ENCODE measurements at places on chromosomes 12 and 14. TPM values are rescaled to one million over a fixed set of nuclear protein-coding genes. Genes with fewer than 3 reads are reported as not detected.
A peak's percentile ranks its signal among the peaks of the same experiment; 100 is the strongest.

- DNase-seq: no peak
These were observed 33.9 kb upstream of the TBX5 start for GRCh38 chr12:114439817-114440216.

- DNase-seq: peak; percentile 23
These were observed 27.8 kb downstream of the COQ6 start for GRCh38 chr14:73977896-73978295.

The SP1 gene
- 51.7 TPM for total RNA-seq

DNA sequence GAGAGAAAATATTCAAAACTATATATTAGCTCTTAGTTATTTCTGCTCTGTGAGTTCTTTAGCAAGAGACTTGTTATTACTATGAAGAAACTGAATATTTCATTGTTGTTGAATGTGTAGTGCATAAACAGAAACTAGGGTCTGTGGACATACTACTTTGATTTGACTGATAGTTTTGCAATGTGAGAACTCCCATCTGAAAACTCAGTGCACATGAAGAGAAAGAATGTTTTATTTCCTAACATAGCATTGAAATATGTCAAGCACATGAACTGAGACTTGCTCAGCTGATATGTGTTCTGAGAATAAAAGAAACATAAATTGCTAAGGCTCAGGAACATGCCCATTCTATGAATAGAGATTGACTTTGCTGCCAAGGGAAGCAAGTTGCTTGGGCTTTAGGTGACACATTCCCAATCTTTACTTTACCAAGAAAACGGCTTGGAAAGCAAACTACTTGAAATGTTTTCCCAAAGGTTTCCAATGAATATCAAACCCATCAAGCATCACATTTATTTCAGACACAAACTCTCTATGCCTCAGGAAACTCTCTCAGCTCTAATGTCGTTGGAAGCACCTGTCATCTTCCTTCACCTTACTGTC lies 290.4 kb downstream of the SLC16A7 start:
- DNase-seq: no peak

GRCh38 chr12:31387466-31387865 lies 61.5 kb upstream of the SINHCAF start:
- no peak for DNase-seq

The C12orf42 gene
- not detected for total RNA-seq

DNA sequence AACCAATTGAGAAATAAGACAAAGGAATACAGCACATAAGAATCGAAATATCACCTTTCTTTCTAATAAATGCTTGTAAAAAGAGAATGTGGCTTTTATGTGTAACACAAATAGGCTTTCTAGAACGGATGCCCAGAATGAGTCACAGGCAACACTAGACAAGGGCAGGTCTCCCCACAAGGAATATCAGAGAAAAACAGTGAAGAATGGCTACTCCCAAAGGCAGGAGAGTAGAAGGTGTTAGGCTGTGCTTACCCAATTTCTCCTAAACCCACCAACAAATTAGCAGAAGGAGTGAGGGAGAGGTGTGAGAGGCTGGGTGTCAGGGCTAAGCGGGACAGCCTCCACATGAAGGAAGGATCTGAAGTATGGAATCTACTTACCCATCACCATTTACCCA lies 55.2 kb downstream of the GALNT4 start:
- no peak for DNase-seq

The JAG2 gene
- total RNA-seq: 4.2 TPM

DNA sequence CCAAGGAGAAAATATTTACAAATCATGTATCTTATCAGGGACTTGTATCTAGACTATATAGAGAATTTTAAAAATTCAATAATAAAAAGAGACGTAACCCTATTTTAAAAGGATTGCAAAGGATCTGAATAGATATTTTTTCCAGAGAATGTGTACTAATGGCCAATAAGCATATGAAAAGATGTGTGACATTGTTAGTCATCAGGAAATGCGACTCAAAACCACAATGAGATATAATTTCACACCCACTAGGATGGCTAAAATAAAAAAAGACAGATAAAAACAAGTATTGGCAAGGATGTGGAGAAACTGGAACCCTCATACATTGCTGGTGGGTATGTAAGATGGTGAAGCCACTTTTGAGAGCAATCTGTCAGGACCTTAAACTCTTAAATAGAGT lies 141.9 kb upstream of the BMP4 start:
- no peak for DNase-seq

The CCDC177 gene
- total RNA-seq: not detected

All from renal cortical epithelial cell (primary cell).